ENCODE measurements at places on chromosomes 1 and 21.
A peak's percentile ranks its signal among the peaks of the same experiment; 100 is the strongest.

GRCh38 chr1:198560161-198560560 lies 19.7 kb upstream of the ATP6V1G3 start:
- DNase-seq: no peak

DNA sequence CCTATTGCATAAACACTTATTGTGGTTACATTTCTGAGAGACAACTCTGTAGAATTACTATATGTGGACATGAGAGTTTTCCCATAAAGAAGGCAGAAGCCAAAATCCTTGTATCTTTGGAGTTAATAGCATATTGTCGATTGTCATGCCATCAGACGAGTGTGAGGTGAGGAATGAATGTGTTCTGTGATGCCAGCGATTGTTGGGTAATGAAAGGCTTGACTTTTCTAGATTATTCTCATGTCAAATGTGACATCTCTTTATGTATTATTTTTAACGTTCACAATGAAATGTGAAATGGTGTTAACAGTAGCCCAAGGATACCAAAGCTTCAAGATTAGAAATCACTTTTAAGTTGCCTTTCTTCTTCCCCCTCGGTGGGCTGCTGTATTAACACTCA lies 84.9 kb downstream of the C1orf21 start:
- DNase-seq: no peak

DNA sequence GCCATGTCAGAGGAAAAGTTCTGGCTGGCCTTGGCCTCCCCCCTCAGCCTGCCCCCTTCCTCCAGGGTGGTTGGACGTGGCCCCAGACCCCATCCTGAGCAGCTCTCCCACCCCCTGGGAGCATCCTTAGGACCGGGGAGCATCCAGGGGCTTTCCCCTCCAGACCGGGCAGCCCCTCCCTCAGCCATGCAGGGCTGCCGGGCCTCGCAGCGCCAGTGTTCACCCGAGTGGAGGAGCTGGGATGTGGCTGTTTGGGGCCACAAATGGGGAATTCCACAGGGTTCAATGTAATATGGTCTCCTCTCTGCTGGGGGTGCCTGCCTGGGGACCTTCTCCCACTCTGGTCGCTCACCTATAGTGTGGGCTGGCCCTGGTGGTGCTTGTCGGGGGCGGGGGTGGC lies 4.2 kb upstream of the PFKL start:
- DNase-seq: no peak

DNA sequence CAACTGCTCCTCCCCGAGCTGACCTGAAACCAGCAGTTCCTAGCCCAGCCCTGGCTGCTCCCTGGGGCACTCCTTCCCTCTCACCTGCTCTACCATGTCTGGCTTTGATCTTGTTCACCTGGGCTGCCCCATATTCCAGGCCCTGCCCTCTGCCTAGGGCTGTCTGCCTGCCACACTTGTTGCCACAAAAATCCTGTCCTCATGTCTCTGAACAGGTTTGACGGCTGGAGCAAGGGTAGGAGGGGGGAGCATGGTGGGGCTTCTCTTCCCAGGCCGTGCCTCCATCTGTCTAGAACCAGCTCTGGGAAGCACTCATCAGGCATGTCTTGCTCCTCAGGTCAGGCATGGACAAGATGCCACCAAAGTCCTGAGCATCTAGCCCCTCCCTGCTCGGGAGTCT lies 44.3 kb upstream of the WNT2B start:
- DNase-seq: no peak

DNA sequence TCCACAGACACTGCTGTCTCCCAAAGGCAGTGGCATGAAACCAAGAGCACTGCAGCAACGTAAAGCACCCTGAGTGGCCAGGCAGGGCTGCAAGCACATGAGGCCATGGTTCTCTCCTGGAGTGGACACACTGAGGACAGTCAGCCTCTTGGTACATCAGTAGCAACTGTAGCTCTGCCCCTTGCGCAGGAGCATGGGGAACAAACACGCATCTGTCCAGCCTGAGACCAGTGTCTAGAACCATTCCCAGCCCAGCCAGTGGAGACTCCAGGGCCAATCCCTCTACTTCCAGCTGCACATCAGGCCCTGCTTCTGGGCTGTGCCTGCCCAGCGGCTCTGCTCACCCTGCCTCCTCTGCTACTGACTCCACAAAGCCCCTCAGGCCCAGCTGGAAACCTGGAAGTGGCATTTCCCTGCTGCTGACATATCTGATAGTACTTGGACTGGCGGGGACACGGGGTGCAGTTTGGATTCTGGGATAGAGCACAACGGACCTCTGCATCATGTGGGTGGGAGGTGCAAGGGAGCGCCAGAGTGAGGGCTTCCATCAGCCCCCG lies 49.0 kb downstream of the TOR1AIP2 start:
- DNase-seq: peak; percentile 7

DNA sequence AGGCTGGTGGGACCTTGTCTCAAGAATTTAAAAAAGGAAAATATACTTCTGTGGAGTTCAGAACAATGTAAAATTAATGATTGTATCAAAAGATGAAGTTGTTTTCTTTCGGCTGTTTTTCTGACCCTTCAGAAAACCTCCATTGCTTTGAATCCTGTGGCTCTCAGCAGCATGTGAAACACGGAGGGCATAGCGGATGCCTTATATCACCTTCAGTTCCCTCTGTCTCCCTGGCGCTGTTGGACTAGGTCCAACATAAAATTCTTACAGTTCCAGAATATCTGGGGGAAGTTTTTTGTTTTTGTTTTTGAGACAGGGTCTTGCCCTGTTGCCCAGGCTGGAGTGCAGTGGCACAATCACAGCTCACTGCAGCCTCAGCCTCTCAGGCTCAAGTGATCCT lies 7.4 kb downstream of the ZBTB8A start:
- no peak for DNase-seq

DNA sequence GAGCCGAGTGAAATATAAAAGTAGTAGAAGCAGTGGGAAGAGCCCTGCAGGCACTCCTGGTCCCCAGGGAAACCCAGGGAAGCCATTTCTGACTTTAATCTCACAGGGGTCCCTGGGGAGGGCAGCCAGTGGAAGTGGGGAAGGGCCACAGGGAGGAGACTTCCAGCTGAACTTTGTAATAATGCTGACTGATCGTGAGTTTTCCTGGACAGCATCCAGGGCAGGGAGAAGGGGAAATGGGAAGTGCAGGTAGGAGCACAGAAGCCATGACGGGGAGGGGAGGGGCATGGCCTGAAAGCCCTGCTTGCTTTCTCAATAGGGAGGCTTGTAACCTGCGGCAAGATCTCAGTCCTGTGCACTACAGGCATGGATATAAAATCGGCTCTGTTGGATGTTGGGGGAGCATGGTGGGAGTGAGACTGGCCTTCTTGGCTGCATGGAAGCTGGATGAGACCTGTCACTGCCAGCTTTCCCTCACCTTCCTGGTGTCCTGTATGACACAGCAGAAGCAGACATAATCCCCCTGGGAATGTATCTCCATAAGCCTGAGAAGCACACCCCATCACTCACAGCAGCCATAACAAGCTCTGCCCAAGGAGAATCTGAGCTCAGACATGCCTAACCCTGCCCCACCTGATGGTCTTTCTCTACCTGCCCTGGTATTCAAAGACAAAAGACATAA lies 15.1 kb upstream of the MX1 start:
- DNase-seq: no peak

DNA sequence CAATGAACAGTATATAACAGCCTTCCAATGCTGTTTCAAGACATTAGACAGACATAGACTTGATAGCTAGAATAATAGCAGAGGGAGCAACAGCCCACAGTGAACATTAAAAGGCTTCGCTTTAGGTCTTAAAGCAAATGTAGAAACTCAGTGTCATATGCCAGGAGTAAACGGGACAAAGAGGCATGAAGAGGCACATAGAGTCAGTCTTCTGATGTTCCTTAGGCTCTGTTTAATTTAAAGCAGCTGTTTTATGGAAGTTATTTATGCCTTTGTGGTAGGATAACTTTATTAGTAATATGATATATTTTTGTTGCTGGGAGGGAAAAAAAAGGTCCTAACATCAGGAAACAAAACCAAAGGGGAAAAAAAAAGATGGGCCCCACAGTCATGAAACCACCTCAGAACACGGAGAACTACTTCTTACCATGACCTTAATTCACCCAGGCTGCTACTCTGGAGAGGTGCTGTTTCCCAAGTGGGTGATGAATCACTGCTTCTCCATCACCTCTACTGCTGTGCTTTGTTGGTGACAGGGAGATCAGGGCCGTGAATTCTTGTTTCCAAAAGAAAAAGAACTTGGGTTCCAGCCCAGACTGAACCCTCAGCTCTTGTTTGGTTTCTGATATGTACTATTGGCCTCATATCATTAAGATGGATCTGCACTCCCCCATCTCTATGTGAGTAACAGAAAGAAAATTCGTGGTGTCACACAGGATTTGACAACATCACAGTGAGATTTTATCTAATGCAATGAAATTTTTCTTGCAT lies 616.9 kb downstream of the KIF26B start:
- no peak for DNase-seq

GRCh38 chr1:115719285-115719684 lies 49.2 kb downstream of the CASQ2 start:
- DNase-seq: no peak

DNA sequence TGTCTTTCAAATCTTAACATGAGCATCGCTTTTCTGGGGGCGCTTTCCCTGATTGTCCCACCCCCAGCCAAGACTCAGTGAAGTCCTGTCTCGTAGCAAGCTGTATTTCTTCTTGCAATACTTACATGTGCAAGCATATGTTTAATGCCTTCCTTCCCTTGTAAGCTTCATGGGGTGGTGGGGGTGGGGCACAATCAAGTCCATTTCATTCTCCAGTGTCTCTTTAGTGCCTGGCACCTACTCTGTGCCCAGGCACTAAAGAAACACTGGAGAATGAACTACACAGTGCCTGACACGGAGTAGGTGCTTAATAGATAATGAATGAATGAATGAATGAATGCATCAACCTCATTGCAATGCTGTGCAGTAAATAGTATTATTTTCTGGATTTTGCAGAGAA lies 143.1 kb downstream of the PLPP3 start:
- no peak for DNase-seq

DNA sequence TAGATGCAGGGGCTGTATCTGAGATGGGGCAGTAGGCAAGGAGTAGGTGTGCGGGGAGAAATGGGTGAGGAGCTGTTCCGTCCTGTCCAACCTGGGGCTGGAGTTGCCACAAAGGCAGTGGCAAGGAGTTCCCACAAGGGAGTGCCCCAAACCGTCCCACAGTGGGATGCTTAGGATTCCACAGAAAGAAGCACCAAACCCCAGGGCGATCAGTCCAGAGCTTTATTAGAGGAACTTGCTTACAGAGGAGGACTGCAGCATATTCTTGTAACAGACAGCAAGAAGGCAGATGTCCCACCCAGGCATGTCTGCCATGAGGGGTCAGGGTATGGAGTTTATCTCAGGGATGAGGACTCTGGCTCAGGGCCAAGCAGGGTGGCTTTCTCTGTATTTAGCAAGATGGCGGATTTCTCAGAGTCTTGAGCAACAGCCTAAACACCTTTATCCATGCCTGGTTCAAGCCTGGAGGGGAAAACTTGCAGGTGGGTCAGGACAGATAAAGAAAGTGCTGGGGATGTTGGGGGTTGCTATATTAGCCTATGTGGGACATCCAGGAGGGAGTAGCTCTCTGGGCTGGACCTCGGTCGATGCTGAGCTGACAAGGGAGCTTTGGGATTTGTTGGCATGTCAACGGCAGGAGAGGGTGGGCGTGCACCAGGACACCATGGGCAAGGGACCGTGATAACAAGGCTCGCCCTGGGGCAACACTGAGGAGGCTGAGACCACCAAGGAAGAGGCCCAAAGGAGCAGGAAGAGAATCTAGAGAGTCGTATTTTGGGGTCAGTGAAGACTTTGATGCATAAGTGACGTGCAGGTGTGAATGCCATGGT lies 32.8 kb downstream of the OBSCN start:
- DNase-seq: peak; percentile 12

GRCh38 chr1:85027242-85027983 lies 20.9 kb downstream of the MCOLN3 start:
- DNase-seq: peak; percentile 35
